ENCODE measurements at places on chromosomes 7 and 10.

GRCh38 chr7:121561717-121562116 lies 165.6 kb upstream of the FAM3C start:
- DNase-seq: no peak

- DNase-seq: peak; percentile 95
Measured at GRCh38 chr10:133394064-133394663, at the start of gene MTG1. Gene MTG1, plus strand, starts transcription at chr10:133394157. Its CDS starts 64 bp downstream, at chr10:133394221.

GRCh38 chr7:157432957-157433576 lies 96.3 kb downstream of the DNAJB6 start:
- DNase-seq: peak; percentile 72

DNA sequence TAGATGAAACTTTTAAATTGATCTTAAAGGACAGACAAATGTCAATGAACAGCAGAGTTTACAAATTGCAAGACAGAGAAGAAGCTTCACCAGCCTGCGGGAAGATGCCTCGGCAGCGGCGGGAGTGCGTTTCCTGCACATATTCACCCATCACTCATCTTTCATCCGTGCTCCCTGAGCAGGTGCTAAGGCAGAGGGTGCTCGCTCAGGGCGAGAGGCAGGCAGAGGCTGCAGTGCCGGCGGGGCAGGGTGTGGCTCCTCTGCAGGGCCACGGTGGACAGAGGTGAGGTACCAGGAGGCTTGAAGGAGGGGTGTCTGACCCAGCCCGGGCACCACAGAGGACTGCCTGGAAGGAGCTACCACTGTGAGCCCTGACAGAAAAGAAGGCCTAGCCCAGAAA lies 155.2 kb upstream of the PPP2R2D start:
- no peak for DNase-seq

GRCh38 chr7:1992554-1992953 lies 240.2 kb downstream of the MAD1L1 start:
- DNase-seq: no peak

GRCh38 chr10:1249142-1249920 lies 193.1 kb downstream of the WDR37 start:
- no peak for DNase-seq

- no peak for DNase-seq
Measured at GRCh38 chr7:29277436-29278215, 83.1 kb downstream of the CHN2 start.

DNA sequence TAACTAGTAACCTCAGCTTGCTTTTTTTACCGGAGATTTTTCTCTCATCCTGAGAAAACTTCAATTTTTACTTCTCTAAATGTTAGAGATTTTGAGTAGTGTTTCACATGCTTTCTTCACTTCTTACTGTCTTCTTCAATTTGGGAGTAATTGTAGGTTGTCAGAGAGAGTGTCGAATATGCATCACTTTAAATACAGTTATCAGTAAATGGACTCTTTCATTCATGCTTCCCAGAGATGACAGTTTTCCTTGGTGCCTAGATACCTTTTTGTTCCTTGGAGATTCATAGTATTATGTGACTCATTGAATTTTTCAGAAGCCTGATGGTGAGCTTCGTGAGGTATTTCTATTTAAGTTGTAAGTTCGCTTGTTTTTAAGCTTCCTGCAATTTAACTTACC lies 169.7 kb downstream of the ADK start:
- no peak for DNase-seq

DNA sequence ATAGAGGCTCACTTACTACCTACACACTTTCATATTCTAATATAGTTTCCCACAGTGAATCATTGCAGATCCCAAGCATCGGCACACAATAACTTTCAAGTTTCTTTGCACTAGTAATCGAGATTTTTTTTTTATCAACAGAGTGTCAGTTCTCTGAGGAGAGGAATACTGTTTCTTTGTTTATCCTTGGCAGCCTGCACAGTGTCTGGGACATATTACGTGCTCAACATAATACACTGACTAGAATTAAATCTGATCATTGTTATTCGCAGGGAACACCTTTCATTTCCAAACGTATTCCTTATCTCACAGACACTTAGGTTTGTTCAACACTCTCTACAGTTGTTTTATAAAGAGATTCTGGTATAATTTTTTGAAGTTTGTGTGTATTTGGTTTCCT lies 95.3 kb downstream of the CACNA2D1 start:
- DNase-seq: no peak

- no peak for DNase-seq
Measured at GRCh38 chr10:78719276-78719675, 349.5 kb upstream of the ZMIZ1 start.

GRCh38 chr7:94367949-94368348 lies 26.7 kb upstream of the COL1A2 start:
- DNase-seq: no peak

- DNase-seq: no peak
Measured at GRCh38 chr10:100265821-100266485, 1.5 kb downstream of the CWF19L1 start.

DNA sequence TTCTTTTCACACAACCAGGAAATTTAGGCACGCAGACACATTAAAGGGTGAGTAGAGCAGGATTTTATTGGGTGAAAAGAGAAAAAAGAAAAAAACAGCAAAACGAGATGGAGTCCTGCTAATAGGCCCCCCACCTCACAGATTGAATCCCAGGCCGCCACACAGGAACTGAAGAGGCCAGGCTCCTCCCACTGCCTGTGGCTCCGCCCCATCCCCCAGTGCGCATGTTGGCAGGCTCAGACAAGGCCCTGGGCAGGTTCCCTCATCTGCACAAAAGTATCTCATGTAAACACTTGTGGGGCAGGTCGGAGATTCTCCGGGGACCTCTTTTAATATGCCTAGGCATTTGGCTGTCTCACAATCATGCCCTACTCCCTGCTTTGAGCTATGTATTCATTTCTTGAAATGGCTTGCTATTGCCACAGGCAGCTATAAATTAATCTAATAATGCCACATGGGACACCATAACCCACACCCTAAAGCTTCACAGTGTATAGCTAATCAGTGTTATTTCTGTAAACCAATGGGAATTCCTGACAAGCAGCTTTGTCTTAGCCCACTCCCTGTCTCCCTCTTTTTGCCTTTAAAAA lies 76.2 kb upstream of the KIF5B start:
- DNase-seq: no peak

DNA sequence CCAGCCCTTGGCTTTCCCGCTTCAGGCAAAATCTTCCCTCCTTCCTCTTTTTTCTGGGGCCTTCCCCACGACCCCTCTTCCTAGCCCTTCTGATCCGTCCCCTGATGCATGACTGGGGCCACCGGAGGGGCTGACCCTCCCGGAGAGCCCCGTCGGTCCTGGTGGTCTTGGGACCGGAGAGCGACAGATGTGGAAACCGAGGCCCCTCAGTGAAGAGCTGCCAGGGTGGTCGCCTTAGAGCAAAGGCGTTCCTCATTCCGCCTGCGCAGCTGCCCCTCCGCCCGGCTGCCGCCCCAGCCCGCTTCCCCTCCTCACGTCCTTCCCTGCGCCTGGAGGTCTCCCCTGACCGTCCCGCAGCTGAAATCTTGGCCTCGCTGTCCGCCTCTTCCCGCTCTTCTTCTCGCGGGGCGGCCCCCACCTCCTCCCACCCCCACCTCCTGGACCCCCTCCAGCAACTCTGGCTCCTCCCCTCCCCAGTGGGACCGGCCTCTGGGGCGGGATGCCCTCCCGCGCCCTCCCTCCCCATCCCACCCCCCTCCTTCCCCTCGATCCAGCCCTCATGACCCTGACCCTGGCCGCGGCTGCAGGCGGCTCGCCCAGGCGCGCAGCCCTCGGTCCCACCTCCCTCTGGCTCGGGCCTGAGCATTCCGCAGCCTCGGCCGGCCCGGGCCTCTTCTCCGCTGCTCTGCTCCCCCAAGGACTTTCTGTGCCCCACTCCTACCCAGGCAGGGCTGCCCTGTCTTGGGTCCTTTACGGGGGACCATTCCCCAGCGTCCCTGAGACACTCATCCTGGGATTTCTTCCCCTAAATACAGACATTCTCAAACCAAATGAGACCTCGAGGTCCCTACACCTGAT lies at the start of gene RARRES2:
RARRES2 (minus strand) TSS at position 367 of the 858 bp plus-strand sequence. CDS start 1,020 bp downstream, outside the sequence.
- DNase-seq: no peak

DNA sequence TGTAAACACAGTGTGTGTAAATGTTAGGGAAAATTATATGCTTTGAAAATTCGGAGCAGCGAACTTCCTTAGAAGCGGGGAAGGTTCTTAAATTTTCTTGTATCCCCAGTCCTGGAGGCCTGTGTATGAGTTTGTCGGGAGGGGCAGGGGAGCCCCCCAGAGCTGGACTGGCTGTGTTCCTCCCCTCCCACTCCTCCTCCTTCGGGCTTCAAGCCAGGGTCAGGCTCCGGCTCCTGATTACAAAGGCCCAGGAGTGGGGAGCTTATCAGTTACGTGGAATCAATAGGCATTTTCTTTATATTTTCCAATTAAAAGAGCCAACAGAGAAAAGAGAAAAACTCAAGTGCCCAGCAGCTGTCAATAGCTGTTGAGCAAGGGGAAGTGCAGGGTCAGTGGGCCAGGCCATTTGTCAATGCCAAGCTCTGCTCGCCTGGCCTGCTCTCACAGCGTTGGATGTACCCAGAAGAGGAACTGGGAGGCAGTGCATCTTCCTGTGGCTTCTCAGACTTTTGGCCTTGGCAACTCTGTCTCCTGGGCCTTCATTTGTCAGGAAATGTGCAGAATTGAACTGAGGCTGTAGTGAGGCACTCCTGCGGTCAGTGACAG lies 156.9 kb upstream of the PCBD1 start:
- no peak for DNase-seq

- DNase-seq: no peak
Measured at GRCh38 chr7:122702872-122703510, at the start of gene RNF148. Gene RNF148, minus strand, starts transcription at chr7:122702922. Its CDS starts 172 bp downstream, at chr7:122702750.

DNA sequence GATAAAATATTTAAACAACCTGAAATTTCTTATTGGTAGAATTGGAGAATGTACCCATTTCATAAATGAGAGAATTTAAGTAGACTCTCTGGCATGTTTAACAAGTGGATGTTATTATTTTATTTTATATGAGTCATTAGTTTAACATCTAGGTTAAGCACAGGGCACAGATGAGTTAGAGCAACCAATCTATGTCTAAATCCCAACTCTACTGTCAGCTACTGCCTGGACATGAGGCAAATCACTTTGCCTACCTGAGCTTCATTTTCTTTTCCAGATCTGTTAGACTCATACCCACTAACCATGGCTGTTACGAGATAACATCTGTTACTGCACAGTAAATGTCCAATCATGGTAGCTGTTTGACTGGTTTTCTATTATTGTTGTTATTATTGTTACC lies 251.1 kb downstream of the INHBA start:
- no peak for DNase-seq

DNA sequence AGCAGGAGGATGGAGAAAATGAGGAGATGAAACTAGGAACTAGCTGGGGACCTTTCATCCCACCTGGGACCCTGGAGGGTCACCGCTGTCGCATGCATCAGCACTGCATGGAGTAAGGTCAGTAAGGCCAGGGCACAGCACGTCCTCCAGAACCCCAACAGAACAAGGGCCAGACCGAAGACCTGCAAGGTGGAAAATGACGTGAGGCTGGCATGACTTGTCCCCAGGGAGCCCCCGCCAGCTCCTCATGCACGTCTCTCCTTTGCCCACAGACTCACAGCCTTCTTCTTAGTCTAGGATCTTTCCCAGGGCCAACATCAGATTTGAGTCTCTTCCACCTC lies 4.7 kb downstream of the ZNF488 start:
- DNase-seq: no peak

DNA sequence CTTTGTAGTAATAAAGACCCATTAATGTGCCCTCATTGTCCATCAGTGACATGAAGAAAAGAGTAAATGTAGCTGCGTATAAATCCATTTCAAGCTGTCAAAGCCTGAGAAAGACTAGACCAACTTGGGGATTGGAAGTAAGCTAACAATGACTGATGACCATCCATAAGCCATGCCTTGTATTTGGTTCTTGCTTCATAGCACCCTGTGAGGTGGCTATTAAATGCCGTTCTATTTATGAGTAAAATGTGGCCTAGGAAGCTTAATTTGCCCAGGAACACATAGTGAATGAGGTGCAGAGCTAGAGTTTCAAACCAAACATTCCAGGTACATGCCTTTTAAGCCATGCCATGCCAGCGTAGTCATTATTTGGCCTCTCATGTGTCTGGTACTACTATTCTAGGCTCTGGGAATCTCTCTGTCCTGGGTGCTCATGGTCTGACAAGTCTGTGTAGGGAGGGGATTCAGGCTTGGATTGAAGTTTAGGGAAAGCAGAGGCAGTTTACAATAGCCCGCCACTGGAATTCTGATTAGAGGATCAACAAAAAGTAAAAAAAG lies 92.1 kb downstream of the ZNF277 start:
- no peak for DNase-seq

DNA sequence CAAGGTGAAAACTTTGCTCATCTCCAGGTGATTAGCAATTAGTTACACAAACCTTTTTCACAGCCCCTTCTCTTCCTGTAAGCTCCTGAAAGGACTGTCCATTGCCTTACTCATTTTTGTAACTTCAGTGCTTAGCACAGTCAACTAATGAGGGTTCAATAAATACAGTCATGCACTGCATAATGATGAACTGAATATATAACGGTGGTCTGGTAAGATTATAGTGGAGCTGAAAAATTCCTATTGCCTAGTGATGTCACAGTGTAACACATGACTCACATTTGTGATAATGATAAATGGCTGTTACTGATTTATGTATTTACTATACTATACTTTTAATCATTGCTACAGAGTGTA lies 12.9 kb upstream of the FAM133B start:
- DNase-seq: no peak
